ENCODE measurements at places on chromosomes 6 and 20.

DNA sequence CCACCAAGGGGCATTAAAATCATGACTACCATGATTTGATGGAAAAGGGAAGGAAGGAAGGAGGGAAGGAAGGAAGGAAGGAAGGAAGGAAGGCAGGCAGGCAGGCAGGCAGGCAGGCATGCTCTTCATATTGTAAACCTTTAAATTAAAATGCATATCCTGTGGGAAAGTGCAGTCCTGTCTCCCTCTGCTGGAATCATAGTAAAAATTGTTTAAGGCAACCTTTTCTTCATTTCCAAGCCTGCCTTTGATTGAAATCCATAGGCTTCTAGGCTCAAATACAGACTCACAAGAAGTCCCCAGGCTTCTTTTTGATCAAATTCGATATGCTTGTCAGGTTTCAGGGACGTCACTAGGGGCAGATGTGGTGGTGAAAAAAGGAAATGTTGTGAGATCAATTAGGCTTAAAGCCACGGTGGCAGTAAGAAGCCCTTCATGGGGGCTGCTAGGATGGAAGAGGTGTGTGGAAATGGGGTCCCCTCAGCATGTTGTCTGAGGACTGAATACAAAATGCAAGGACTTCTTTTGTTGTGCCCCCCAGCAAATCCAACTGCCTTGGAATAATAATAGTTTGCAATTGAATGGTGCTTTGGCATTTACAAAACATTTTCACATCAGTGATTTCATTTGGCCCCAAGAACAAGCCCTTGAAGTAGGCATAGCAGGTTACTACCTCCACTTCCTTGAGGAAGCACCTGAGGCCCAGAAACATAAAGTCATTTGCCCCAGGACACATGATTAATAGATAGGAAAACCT, 25.6 kb upstream of the GABRR1 start:
- no peak for DNase-seq

DNA sequence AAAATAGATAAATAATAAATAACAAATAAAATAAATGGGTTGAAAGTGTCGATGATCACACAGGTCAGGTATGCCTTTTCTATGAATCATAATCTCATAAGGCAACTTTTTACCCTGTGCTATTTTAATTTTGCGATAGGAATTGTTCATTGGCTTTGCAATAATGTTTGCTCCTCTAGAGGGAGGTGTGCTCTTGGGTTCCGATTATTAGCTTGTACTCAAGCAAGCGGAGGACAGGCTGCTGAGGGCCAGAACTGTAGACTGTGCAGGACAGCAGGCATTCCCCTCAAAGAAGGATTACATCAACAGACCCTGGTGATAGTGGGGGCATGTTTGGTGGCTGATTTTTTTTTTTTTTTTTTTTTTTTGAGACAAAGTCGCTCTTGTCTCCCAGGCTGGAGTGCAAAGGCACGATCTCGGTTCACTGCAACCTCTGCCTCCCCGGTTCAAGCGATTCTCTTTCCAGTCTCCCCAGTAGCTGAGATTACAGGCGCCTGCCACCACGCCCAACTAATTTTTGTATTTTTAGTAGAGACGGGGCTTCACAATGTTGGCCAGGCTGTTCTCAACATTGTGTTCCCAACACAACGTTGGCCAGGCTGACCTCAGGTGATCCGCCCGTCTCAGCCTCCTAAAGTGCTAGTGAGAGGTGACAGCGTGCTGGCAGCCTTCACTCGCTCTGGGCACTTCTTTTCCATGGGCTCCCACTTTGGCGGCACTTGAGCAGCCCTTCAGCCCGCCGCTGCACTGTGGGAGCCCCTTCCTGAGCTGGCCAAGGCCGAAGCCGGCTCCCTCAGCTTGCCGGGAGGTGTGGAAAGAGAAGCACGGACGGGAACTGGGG, 35.6 kb downstream of the RIOK1 start:
- no peak for DNase-seq

GRCh38 chr6:87115402-87116135, 20.7 kb upstream of the CGA start:
- DNase-seq: no peak

GRCh38 chr20:48832405-48832730, 4.6 kb upstream of the PREX1 start:
- DNase-seq: no peak

- no peak for DNase-seq
Measured at GRCh38 chr6:21582651-21583050, 10.9 kb upstream of the SOX4 start.

GRCh38 chr20:24448170-24448569, 21.3 kb upstream of the SYNDIG1 start:
- DNase-seq: no peak

DNA sequence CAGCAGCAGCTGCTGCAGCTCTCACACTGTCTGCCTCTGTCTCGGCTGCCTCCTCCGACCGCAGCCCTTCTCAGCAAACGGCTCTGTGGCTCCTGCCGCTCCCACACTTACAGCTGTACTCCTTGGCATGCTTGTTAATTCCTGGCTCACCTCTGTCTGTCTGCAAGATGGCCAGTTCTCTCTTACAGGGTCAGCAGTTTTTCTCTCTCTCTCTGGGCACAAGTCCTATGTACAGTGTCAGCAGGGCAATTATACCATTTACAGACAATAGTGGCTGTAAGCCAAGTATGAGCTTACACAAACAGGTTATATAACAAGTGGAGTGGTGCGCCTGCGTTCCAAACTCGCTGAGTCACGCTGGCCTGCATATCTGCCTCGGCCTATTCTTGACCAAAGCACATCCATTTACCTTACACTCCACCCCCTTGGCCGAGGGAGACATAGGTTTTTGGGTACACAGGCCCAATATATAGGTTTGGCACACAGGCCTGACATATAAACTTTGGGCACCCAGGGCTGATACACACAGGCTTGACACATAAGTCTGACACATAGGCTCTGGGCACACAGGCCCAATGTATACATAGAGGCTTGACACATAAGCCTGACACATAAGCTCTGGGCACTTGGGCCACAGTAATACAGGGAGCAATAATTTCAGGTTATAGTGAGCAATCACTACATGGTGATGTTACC, 4.4 kb downstream of the ZKSCAN3 start:
- no peak for DNase-seq

GRCh38 chr6:161353208-161353613, 79.3 kb upstream of the AGPAT4 start:
- DNase-seq: no peak

- DNase-seq: no peak
Measured at GRCh38 chr6:83127258-83127657, 59.8 kb downstream of the DOP1A start.

GRCh38 chr20:62025832-62026563, 39.7 kb downstream of the TAF4 start:
- no peak for DNase-seq

DNA sequence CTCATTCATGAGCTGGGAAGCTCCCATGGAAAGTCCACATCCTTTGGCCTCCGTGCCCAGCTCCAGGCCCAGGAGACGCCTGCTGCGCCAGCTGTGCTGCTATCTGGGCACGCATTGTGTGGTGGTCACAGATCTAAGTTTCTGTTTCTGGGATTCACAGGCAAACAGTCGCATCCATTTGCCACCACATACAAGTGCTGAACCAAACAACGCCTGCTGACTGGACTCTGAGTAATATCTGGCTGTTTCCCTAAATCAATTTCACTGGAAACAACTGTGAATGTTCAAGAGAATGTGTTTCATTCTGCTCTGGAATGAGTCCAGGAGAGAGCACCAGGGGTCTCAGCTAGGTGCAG, 45.5 kb downstream of the IRF4 start:
- DNase-seq: no peak

DNA sequence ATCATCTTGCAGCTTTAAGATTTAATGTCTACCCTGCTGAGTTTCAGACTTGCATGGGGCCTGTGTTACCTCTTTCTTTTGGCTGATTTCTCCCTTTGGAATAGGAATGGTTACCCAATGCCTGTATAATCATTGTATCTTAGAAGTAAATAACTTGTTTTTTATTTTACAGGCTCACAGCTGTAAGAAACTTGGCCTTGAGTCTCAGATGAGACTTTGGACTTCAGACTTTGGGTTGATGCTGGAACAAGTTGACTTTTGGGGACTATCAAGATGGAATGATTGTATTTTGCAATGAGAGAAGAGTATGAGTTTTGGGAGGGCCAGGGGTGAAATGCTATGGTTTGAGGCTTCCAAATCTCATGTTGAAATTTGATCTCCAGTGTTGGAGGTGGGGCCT, 34.9 kb upstream of the CAP2 start:
- no peak for DNase-seq

DNA sequence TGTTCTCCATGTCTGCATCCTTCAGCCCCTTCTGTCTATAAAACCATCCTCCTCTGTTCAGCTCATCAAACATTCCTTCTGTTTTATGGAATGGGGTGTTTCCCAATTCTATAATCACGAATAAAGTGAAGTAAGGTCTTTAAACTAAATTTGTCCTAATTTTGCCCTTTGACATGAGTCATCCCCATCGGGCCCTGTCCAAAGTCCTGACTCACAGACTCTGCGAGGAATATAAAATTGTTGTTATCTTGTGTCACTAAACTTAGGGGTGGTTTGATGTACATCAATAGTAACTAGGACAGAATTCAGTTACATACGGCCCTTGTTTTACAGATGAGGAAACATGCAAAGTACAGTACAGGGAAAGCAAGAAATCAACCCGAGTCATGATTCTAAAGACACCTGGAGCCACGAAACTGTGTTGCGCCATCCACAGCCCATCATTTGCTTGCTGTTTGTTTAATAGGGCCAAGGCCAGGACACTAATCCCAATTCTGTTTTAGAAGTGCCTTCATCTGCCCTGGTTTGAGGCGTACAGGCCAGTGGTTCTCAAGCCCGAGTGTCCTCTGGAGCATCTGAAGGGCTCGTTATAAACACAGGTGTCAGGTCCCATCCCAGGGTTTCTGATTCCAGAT, 2.8 kb downstream of the ACSS1 start:
- DNase-seq: no peak

GRCh38 chr6:159080217-159080976, 35.6 kb upstream of the TAGAP start:
- no peak for DNase-seq

DNA sequence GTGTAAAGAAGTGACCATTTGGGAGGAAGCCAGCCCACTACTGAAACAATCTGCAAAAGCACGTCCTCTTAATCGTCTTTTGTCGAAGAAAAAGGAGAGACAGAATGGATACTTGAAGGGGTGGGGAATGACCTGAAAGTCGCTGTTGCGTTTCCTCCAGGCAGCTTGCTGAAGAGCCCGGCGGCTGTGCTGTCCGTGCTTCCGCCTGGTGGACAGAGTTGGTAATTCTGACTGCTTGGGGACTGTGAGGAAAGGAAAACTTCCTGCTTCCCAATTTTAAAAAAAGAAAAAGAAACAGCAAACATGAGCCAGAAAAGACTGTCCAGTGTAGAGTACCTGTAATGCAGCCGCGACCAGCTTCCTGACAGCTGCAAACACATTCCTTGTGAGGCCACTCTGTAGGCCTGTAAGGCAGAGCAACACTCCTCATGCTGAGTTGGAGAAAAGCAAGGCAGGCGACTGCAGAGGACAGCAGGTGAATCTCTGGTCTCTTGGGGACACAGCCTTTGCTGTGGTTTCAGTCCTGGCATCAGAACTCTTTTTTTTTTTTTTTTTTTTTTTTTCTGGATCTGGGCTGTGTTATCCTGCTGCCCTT, 251.1 kb upstream of the TBX18 start:
- DNase-seq: no peak

GRCh38 chr6:170048615-170049256, 242.1 kb downstream of the DLL1 start:
- DNase-seq: no peak

DNA sequence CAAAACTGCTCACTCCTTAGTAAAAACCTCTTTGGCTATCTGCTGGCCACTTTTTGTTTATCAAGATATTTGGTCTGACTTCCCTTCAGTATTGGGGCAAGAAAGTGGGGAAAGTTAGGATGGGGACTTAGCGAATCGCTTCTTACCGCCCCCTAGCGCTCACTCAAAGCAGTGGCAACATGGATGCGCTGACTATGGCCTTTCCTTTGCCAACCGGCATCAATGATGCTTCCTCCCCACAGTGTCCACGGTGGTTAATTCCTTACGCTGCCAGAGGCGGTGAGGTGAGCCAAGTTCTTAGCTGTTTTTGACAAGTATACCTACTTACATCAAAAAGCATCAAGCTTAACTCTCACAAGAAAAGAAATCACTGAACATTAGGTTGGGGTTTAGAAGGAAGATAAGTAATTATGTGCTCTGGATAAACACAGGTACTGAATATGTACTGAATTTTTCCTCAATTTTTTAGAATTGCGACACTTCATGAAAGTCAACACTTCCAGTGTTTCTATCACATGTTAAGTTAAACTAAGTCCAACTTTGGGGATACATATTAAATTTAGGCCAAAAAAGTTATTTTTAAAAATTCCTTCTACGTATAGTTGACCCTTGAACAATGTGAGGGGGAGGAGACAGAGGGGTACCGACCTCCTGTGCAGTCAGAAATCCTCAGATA, 86.7 kb downstream of the GMDS start:
- no peak for DNase-seq

- DNase-seq: no peak
Measured at GRCh38 chr6:34901930-34902329, 12.9 kb downstream of the ANKS1A start.

- no peak for DNase-seq
Measured at GRCh38 chr20:17568972-17569521, 828 bp upstream of the DSTN start.

GRCh38 chr6:161017766-161018564, 26.4 kb downstream of the MAP3K4 start:
- DNase-seq: no peak

GRCh38 chr6:30480536-30481156, 8.7 kb upstream of the HLA-E start:
- no peak for DNase-seq

GRCh38 chr6:77715588-77715987, 62.7 kb downstream of the MEI4 start:
- no peak for DNase-seq

DNA sequence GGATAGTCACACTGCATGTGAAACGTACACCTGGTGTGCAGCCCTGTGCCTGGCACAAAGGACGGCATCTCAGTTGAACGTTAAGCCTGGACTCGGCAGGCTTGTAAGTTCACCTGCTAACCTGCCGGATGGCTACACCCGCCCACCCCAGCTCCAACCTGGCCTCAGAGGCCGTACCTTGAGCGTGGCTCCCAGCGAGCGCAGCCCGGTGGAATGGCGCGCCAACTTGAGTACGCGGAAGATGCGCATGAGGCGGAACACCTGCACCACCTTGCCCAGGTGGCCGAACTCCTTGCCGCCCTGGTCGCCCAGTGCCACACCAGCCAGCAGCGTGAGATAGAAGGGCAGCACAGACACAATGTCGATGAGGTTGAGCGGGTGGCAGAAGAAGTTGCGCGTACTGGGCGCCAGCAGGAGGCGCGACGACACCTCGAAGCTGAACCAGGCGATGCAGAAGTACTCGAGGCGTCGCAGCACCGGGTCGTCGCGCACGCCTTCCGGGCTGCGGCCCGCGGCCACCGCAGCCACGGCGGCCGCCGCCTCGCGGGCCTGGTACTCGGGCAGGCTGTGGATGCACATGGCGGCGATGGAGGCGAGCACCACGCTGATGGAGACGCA, 3.3 kb downstream of the KCNS1 start:
- no peak for DNase-seq
